Muscle of leg (tissue), 16 donors: ENCODE measurements at places on chromosomes 11 and 22.

- no peak for DNase-seq
These were observed 582.6 kb downstream of the TBC1D22A start for GRCh38 chr22:47345025-47345424.

DNA sequence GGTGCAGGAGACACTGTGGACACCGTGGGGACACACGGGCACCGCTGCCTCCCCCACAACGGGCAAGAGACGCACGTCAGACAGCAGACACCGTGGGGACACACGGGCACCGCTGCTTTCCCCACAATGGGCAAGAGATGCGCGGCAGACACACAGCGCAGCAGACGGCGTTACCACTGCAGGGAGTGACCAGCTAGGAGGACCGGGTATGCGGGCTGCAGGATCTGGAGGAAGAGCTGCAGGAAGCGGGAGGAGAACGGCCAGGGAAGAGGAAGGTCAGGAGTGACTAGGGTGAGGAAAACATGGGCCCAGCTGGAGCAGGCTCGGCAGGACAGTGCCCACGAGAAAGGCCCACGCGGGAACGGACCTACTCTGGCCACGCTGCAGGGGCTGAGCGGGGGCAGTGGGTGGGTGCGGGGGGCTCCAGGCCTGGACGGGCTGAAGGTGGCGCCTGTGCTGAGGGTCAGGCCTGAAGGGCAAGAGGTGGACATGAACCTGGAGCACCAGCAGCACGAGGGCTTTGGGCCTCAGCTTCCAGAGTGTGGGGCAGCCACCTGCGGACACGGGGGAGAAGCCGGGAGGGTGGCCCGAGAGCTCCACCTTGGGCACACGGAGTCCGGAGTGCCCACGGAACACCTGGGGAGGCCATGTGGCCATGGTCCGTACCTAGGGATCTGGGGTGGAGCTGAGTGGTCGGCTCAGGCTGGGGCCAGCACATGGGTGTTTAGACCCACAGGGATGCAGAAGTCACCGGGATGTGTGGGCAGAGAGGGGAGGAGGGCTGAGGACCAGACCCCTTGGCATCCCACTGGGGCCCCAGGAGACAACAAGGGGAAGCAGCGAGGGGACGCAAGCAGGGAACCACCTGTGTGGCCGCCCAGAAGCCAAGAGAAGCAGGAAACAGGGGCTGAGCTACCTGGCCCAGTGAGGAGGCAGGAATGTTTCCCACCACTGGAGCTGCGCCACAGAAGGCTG, 16.5 kb downstream of the TOLLIP start:
- no peak for DNase-seq

- DNase-seq, result no peak
These were observed 101.1 kb upstream of the VPREB1 start for GRCh38 chr22:22143448-22143847.

GRCh38 chr11:11324090-11324489, 29.0 kb downstream of the CSNK2A3 start:
- no peak for DNase-seq

DNA sequence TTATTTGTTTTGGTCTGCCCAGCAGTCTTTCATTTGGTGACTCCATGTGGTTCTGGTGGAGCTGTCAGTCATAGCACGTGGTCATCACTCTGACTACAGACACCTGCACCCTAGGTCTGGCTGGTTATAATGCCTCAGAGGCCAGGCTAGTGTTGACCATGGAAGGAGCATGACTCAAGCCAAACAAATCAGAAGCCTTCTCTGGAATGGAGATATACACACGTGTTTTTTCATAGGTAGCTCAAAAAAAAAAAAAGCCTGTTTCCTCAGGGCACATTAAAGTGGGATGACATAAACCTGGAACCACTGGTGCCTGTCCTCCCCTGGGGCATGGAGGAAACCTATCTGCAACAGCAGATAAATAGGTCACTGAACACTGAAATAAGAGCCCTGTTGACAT, 8.1 kb upstream of the PLAAT3 start:
- no peak for DNase-seq

DNA sequence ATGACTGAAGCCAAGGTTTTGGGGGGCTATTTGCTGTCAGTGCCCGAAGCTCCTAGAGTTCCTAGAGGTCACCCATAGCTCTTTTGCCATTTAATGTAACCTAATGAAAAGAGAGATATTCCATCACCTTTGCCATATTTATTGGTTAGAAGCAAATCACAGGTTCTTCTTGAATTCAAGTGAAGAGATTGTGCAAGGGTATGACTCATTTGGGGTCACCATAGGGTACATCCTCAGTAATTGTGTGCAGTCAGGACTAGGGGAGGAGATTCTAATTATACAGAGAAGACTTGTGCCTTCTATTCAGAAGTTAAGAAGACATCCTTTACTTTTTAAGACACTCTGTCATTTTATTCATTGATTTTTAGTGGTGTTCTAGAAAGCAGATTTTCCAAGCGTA, 6.9 kb upstream of the PRAME start:
- no peak for DNase-seq

- peak; percentile 78 for DNase-seq
These were observed 26.9 kb upstream of the CD82 start for GRCh38 chr11:44538375-44539054.

- DNase-seq, result no peak
These were observed 188.6 kb downstream of the PGR start for GRCh38 chr11:100941033-100941432.
